ENCODE measurements at places on chromosomes 1 and 21.

DNA sequence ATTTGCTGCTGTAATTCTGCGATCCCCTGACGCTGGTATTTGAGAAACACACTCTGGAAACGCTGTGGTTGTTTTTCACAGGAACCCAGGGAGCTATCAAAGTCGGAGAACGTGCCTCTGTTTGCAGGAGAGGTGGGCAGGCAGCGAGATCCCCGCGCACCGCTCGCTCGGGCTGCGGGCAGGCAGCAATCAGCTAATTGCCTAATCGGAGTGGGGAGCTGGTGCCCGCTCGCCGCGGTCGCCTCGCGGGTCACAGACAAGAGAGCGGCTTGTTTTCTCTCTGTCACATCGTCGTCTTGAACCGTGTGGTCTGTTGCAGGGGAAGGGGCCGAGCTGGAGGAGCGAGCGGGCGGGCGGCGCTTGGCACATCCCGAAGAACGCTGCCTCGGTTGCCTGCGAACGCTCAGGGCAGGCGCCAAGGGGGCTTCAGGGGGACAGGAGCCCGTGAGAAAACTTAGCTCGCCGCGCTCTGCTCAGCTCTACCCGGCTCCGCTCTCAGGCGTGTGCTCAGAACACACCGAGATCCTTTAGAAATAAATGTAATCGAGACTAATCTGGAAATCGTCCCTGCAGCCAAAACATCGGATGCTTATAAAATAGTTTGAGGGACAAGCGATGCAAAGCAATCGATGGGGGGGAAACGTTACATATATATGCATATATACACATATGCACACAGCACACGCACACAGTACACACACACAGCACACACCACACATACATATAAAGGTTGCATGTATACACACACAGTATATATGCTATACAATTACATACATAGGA, 93.6 kb upstream of the SMYD2 start:
- no peak for DNase-seq

GRCh38 chr1:41003640-41004220, 17.8 kb downstream of the SLFNL1 start:
- DNase-seq: peak; percentile 92

DNA sequence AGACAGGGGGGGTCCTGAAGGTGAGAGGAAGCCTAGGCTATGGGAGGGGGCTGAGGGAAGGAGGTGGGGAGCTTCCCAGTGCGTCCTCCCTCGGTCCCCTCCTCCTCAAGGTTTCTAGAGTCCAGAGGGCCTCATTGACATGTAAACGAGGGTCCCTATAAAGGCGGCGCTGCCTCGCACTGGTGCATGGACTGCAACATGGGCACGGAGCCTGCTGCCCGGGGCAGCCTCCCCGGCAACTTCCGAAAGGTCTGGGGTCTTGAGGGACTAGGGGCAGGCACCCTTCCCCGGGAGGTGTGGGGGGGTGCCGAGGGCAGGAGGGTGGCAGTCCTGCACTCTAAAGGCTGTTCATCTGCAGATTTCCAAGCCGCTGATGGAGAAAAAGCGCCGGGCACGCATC, at the start of gene HES3:
Gene HES3, plus strand, starts transcription at position 187 of the 400 bp plus-strand sequence. Its CDS starts 187 bp downstream, at position 374.
- no peak for DNase-seq

GRCh38 chr1:193462629-193463320, 276.4 kb upstream of the B3GALT2 start:
- no peak for DNase-seq

DNA sequence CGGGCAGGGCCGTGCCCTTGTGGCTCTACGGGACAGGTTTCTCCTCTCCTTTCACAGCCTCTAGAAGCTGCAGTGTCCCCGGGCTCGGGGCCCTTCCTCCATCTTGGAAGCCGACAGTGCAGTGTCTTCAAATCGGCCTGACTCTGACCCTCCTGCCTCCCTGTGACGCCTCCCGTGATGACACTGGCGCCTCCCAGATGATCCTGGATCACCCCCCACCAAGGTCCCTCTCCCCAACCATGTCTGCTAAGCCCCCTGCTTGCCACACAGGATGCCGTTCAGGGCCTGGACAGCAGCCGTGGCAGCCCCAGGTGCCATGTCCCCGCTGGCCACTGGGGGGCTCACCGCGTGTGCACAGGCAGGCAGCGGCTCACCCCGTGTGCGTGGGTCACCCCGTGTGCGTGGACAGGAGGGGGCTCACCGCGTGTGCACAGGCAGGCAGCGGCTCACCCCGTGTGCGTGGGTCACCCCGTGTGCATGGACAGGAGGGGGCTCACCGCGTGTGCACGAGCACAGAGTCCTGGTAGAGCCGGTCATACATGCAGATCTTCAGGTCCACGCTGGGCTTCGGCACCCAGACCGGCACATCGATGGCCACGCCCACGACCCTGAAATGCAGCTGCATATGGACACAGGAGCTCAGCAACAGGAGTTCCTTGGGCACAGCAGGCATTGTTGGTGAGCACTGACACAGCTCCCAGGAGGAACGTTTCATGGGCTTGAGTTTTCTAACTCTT, 24.9 kb upstream of the TMEM52 start:
- DNase-seq: peak; percentile 31

DNA sequence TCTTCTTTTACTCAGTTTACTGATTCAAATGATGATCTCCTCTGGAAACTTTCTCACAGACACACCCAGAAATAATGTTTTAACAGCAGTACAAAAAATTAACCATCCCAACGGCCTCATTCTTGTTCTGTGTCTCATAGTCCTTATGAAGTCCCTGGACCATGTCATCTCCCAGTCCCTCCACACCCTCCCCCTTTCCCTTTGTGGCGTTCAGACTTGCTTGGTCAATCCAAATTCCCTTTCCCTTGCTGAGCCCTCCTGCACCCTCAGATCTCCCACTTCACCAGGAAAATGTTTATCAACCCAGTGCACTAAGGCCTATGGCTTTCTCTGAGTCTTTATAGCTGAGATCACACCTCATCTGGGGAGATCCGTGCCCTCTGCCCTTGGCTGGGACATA, 85.9 kb downstream of the CENPF start:
- DNase-seq: no peak

GRCh38 chr1:187261637-187262036, 432.9 kb downstream of the PLA2G4A start:
- DNase-seq: no peak

DNA sequence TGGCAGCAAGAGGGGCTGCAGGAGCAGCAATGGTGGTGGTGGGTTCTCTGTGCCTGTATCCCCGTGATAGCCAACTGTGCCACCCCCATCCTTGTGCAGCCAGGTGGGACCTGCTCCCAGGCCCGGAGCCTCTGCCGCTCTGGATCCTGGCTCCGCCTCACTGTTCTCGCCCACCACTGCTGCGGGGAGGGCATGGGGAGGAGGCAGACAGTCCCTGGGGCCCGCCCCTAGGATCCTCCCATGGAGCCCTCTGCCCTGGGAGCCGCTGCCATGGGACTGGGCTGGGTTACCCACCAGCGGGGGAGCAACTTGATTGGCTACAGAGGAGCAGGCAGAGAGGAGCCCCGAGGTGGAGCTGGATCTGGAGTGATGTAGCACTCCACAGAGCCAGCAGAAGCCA, 31.6 kb downstream of the CD1D start:
- DNase-seq: no peak

- no peak for DNase-seq
Measured at GRCh38 chr1:230787471-230787870, 40.3 kb downstream of the CAPN9 start.

- DNase-seq: no peak
Measured at GRCh38 chr21:45999581-46000181, 18.1 kb downstream of the COL6A1 start.

GRCh38 chr1:51605961-51606723, 10.8 kb upstream of the OSBPL9 start:
- DNase-seq: no peak

- DNase-seq: no peak
Measured at GRCh38 chr1:226787071-226787470, 48.0 kb upstream of the ITPKB start.

GRCh38 chr1:69787151-69787550, 219.4 kb downstream of the LRRC7 start:
- DNase-seq: no peak

DNA sequence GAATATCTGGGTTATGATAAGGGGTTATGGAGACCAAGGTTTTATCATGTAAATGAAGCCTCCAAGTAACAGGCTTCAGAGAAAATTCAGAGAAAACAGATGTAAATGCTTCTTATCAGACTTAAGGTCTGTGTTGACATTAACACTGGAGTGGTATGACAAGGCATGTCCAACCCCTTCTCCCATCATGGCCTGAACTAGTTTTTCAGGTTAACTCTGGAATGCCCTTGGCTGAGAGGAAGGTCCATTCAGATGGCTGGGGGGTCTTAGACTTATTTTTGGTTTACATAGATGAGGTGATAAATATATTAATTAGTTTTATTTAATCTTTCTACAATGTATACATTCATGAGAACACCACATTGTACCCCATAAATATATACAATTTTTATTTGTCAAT, 399.6 kb downstream of the TBX15 start:
- DNase-seq: no peak

DNA sequence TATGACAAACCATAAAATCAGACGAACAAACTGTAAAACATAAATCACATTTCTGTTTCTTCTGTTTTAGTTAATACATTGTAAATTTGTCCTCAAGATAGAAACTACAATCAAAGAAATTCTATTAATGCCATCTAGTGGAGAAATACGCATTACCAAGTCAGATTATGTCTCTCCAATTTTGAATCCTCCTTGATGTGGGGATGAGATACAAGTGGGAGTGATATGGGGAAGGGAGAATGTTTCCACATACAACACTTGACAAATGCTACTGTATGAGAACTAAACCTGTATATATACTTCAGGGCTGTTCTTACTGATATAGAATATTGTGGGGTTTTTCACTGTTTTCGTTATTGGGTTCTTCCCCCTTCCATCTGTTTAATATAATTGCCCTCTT, 2.6 kb downstream of the HFM1 start:
- no peak for DNase-seq

- DNase-seq: no peak
Measured at GRCh38 chr1:156376958-156377919, 8.2 kb downstream of the RHBG start.

GRCh38 chr21:45586289-45586858, 44.1 kb upstream of the SLC19A1 start:
- DNase-seq: no peak

- DNase-seq: no peak
Measured at GRCh38 chr1:213693864-213694263, 293.9 kb upstream of the PROX1 start.

GRCh38 chr1:50812346-50812745, 147.7 kb downstream of the FAF1 start:
- no peak for DNase-seq

- no peak for DNase-seq
Measured at GRCh38 chr1:206723805-206724472, 39.2 kb downstream of the MAPKAPK2 start.

DNA sequence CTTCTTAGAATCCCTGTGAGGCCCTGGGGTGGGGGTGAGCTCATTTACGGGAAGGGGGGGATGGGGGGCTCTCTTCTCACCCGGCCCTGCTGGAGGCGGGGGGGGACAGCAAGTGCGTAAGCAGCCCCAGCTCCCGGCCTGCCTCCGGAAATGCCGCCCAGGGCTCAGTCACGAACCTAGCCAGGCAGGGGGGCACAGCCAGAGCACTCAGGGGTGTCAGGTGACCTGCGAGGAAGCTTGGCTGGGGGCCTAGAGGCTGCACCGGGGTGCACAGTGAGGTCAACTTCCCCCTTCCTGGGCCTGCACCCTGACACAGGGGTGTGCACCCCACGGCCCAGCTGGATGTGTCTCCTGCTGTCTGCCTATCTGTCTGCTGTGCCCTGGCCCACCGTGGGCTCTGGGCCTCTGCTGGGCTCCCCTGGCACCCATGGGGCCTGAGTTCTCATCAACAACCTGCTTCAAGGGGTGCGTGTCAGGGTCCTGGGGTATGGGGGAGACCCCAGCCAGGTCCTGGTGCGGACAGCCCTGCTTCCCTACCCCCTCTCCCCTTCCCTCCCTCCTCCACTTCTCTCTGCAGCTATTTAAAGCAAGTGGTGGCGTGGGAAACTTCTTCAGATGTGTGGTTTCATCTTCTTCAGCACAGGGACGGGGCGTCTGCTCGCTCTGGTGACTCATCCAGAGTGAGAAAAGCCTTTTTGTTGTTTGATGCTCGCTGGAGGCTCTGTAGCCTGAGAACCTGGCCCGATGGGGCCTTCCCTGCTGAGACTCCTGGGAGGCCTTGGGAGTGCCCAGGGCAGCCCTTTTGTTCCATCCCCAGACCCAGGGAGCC, 92.5 kb upstream of the RUNX3 start:
- DNase-seq: no peak

DNA sequence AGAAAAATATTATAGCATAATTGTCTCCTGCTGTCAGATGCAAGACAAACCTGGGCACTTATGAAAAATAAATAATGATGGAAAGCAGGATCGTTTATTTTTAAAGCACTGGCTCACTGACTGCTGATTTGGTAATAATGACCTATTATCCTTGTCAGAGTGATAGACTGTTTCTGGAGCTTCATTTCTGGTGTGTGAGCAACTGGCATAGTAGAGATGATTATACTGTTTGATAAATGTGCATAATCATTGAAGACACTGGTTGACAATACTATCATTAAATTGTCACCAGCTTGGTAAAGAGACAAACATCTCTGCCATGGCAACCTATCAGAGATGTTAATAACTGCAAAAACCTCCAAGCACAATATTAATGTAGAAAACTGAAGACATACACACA, 179.9 kb upstream of the ZNF644 start:
- no peak for DNase-seq

- DNase-seq: no peak
Measured at GRCh38 chr1:6634371-6635052, 9.8 kb downstream of the THAP3 start.

- DNase-seq: no peak
Measured at GRCh38 chr1:52119301-52120079, 22.4 kb upstream of the ZFYVE9 start.

DNA sequence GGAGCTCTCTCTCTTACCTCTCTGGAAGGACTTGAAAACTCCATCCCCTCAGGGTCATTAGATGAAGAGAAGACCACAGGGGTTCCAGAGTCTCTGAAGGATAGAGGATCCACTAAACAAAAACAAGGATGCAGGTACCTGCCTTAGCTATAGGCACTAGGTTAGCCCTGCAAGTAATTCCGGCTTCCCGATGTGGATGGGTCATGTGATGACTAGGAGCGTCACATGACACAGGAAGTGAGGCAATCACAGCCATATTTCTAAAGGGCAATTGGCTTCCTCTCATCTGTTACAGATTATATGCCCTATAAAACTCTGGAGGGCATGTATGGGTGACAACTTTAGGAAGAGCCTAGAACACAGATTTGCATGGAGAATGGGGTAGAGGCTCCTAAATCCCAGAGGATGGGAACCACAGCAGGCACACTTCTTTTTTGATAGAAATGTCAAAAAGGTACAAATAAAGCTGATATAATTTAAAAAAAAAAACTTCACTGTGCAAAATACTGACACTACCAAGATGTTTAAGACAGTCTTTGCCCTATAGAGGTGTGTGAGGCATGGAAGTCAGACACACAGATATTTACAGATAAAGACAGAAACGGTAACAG, 14.1 kb downstream of the ENTREP3 start:
- DNase-seq: peak; percentile 65

- no peak for DNase-seq
Measured at GRCh38 chr1:230205719-230206198, 138.7 kb downstream of the GALNT2 start.
